Head of caudate nucleus (tissue), 42 donors: ENCODE measurements at places on chromosomes 7 and 10.

GRCh38 chr10:132944510-132944909 is 2.1 kb upstream of the CFAP46 start:
- DNase-seq, result no peak

- no peak for DNase-seq
These were observed 26.7 kb upstream of the DNAJB6 start for GRCh38 chr7:157309988-157310668.

DNA sequence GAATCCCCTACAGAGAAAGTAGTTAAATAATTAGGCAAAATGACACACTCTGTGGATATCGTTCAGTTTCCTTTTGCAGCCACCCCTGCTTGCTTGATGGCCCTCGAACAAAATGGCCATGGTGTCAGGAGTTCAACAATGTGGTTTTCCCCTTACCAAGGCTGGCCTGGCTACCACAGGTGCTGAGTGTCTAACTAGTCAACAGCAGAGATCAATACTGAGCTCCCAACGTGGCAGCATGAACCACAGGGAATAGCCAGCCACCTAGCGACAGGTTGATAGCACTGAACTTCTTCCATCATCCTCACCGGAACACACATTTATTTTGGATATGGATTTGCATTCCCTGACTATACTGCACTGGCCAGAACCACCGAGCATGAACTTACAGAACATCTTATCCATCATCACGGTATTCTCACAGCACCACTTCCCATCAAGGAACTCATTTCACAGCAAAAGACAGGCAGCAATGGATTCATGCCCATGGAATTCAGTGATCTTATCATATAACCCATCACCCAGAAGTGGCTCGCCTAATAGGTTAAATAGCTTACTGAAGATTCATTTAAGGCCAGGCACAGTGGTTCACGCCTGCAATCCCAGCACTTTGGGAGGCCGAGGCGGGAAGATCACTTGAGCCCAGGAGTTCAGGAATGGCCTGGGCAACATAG is 6.3 kb downstream of the C10orf67 start:
- no peak for DNase-seq

DNA sequence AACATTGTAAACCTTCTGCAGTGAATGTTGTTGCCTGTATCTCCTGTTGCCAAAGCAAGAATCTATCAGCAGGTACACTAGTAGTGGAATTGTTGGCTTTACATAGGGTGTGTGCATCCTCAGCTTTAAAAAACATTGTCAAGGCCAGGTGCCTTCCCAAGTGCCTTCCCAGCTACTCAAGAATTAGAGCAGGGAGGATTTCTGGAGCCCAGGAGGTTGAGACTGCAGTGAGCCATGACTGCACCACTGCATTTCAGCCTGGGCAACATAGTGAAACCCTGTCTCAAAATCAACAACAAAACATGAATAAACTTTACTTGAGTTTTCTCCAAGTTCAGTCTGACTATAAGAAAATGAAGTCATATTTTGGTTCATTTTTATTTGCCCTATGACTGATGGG is 217.3 kb downstream of the CCSER2 start:
- DNase-seq, result no peak

GRCh38 chr10:119947300-119947699 is 54.8 kb downstream of the SEC23IP start:
- no peak for DNase-seq

DNA sequence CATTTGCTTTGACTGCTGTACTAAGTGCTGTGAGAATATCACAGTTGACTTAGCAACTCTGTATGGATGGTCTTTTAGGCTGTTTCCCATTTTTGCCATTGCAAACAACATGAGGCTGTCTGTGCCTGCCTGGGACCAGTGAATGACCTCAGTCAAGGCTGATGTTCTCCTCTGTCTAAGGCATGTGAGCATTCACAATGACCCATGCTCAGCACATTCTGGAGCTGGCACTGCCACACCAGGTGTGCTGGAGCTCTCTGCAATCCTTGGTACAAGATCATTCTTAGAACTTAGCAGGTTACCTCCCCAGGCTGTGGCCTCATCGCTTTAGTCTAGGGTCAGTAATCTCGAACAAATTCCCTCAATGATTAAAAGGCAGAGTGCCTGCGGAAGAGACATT is 61.9 kb downstream of the SH3PXD2A start:
- no peak for DNase-seq

DNA sequence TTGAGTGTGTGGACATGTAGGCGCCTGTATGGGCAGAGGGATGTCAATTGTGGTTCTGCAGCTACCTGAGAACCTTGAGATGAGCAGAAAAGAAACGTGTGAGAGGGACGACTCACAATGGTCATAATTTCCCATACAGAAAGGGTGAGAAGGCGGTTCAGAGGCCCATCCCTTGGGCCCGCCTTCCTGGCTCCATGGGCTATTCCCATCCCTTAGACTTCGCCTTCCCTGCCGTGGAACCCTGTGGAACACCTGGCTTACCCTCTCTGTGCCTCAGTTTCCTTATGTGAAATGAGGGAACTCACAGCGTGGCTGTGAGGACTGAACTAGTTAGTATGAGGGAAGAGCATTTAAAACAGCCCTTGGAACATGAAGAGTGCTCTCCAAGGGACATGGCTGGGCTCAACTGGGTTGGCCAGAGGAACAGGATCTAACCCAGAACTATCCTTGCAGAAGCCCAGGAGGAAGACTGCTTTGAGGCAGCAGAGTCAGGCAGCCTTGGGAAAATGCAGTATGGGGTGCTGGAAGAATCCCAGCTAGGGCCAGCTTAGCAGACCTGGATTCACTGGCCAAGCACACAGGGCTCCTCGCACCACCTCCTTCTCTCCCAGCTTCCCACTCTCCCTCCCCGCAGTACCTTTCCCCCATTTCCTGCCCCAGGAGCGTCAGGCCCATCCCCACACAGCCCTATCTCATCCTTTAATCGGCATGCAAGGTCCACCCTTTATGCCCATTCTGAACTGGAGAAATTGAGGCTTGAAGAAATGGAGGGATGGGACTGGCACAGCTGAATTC is 11.1 kb upstream of the ZMIZ1 start:
- DNase-seq, result peak; percentile 5

DNA sequence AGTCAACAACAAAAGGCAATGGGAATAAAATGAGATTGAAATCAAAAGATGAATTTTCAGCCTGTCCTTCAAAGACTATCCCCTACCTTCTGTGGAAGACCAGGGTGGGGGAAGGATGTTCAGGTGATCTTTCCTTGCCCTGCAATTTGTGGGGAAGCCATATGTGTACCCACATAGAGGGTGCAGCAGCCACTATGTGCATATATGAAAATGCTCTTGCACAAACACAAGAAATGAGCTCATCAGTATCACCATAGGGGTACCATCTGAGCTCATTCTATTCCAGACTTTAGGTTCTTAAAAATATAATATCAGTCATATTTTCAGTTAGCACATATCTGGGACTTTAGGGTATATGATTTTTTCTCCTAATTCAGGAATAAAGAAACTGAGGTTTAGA is 17.7 kb downstream of the GIMAP5 start:
- no peak for DNase-seq

- DNase-seq, result no peak
These were observed 151.4 kb upstream of the PRPS1L1 start for GRCh38 chr7:18179093-18179492.

- DNase-seq, result no peak
These were observed 24.9 kb downstream of the ZNF783 start for GRCh38 chr7:149286811-149287400.

DNA sequence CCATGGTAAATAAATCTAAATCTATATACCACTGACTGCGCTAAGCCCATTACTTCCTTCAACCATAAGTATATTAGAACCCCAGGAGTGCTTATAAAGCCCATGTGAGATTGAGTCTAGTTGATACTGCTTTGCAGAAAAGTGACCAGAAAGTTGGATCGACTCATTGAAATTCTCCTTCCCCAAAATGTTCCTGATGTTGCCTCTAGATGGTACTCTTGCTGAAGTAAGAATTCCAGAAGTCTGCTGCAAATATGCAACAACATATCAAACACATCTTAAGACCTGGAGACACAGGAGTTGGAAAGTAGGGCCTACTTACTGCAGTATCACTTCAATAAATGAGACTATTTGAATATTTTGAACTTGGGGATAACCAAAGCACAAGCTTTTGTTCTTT is 550.8 kb downstream of the IPMK start:
- DNase-seq, result no peak

- peak; percentile 12 for DNase-seq
These were observed 280.1 kb downstream of the DNAJB6 start for GRCh38 chr7:157616931-157617330.

- no peak for DNase-seq
These were observed 313.9 kb upstream of the GLI3 start for GRCh38 chr7:42550706-42551470.

DNA sequence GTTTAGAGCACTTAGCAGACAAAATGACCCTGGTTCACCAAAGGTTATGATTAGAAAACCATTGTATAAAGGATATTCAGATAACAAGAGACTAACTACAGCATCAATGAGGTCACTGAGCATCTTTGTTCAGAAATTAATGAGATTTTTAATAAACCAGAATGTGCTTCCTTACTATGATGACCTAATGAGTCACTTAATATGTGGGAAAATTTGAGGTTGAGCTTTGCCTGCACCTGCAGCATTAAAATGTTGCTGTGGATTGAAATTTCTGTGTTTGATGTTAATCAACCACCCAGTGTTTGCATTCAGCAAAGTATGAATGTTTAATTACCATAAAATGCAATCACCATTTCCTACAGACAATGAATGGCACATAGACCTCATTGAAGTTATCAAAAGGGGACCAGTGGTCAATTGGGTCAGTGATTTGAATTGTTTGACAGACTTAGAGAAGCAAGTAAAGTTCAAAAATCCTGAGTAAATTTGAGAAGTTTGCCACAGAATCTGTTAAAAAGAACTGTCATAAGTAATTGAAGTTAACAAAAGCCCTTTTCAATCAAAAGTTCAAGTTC is 45.8 kb downstream of the EXOC6 start:
- DNase-seq, result no peak

GRCh38 chr10:49186613-49187012 is 1.6 kb downstream of the TMEM273 start:
- DNase-seq, result no peak

DNA sequence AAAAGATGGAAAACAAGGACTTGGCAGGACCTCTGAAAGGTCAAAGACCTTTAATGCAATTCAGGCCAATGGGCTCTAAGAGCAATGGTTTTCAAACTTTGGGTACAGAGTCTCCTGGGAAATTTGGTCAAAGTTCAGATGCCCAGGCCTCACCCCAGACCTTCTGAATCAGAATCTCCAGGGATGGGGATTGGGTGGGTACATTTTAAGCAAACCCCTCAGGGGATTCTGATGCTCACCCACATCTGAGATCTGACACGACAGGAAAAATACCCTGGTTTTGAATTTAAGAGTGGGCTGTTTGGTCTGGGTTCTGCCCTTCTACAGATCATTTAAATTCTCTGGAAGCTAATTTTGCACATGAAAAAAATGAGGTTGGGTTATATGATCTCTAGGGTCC is 214.8 kb upstream of the PLXNA4 start:
- DNase-seq, result no peak

DNA sequence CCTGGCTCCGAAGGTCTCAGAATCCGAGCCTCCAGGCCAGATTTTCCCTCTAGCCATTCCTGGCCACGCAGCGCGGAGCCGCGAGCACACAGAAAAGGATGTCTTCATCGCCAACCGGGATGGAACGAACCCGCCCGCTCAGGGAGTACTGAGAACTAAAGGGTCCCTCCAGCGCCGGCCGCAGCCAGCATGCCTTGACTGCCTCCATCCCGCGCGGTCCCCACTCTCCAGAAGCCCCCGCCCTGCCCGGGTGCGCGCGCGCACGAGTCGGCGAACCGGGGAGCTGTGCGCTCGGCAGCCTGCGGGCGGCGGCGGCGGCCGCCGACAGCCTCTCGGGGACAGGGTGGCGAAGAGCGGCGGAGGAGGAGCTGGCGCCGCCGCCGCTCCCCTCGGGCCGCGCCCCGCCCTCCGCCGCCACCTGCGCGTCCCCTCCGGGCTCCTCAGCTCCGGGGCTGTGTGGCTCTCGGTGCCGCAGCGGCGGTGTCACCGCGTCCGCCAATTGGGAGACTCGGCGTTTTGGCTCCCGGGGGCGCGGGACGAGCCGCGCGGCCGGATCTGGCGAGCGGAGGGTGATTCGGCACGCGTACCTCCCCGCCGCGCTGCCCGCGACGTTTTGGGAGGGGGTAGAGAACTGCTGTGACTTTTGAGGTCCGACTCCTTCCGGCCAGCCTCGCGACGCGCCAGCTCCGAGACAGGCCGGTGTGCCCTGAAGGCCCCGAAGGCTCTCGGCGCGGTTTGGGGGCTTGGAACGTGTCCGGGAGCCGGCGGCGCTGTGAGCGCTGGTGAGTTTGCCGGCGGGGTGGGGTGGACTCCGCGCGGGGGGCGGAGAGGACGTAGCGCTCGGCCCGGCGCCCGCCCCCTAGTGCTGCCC is 453 bp upstream of the GALNT17 start:
- DNase-seq, result peak; percentile 46

DNA sequence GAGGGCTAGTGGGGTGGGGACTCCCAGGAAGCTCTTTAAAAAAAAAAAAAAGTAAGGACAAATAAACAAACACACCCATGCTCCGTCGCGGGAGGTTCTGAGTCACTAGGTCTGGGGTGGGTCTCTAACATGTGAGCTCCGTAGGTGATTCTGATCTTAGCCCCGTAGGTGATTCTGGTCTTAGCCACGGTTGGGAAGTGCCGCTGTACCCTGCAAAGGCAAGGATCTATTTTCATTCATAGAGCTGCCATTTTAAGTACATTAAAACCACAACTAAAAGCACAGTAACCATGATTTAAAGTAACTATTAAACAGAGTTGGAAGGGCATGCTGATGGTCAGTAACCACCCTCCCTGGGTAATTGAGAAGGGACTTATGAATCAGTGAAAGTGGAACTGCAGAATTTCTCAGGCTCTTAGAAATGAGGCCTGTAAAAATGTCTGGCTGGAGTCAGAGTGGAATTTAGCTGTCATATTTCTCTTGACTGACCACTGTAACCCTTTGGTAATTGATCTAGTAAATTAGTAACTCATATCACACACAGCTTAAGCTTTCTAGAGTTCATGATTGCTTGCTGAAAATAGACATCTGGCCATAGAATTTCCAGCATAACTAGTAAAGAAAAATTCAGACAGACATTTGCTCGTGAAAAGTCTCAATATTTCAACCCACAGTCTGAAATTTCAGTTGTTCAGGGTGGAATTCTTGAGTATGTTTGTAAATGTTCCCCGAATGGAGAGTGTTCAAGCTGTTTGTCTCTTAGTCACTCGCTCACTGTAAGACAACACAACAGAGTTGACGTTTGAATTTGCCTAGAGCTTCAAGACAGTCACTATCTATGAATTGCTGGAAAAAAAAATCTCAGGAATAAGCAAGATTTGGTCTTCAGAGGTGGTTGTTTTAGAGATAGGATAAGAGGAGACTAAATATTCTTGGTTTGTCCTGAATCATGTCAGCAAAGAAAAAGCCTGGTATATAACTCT is 34.2 kb upstream of the TCF7L2 start:
- no peak for DNase-seq

GRCh38 chr10:124035928-124036558 is 57.4 kb downstream of the CHST15 start:
- DNase-seq, result no peak

GRCh38 chr10:50394832-50395231 is 143.5 kb upstream of the ASAH2 start:
- no peak for DNase-seq

- no peak for DNase-seq
These were observed 170.1 kb upstream of the AKR1E2 start for GRCh38 chr10:4655879-4656278.

- DNase-seq, result no peak
These were observed 140.9 kb downstream of the BTAF1 start for GRCh38 chr10:92064506-92064905.

- DNase-seq, result no peak
These were observed 123.3 kb upstream of the CDK1 start for GRCh38 chr10:60654813-60655464.
